Bronchial epithelial cell (primary cell): ENCODE measurements at places on chromosomes 1 and 21.
A peak's percentile ranks its signal among the peaks of the same experiment; 100 is the strongest.

- no peak for DNase-seq
Observed at GRCh38 chr1:233647636-233648035, 33.7 kb downstream of the KCNK1 start.

DNA sequence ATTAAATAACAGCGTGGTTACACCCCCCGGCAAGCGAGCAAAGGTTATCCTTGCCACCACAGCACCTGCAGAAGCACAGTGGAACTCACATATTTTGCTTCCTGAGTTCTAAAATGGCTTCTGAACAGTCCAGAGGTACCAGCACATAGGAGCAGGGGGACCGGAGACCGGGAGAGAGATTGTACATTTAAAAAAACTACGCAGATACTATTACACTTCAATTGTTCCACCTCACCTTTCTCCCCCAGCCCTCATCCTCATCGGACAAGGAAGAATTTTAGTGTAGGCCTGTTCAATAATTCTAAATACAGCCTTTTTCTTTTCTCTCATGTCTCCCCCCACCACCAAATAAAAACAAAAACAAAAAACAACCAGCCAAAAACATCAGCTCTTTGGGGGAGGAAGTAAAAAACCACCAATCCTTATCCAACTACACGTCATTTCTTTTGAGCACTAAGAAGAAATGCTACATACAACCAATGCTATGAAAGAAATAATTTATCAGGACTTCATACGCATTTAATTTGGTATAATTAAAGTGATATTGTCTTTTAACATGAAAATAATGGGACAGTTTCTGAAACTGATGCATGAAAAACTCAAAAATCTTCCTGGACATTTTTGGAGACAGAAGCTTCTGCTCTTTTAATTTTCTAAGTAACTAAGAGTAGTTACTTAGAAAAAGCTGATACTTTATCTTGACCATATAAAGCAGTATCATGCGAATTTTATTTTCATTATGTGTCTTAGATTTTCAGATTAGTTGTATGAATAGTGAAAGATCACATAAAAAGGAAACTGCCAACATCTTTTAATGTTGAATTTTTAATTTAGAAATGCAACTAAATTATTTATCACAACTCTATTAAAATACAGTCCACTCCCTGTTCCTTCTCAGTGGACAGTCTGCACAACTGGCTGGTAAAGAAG, 9.1 kb downstream of the CDKN2C start:
- no peak for DNase-seq

- no peak for DNase-seq
Observed at GRCh38 chr1:171985639-171986038, 144.3 kb downstream of the DNM3 start.

DNA sequence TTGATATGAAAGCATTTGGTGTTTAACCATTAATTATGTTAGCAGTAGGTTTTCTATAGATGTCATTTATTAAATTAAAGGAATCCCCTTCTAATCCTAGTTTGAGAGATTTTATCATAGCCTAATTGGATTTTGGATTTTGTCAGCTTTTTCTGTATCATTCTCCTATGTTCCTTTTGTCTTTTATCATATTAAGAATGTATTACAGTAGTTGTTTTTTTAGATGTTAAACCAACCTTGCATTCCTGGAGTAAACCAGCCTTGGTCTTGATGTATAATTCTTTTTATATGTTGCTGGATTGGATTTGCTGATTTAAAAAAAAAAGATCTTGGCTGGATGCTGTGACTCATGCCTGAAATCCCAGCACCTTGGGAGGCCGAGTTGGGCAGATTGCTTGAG, 5.6 kb downstream of the SETDB1 start:
- DNase-seq = peak; percentile 5

DNA sequence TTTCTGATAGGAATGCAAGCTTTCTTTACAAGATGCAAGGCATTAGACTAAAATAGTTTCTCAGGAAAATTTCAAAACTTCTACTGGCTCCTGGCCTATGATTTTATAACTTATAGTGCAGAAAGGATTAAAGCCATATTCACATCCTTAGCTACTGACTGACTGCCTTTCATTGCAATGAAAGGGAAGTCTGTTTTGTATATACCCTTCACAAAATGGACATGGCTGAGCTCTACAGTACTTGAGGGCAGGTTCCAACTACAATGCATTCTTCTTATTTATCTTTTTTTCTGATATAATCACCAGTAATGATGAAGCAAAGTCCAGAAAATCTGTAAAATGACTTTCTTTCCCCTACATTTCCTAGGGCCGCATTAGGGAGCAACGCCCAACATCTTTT, 100.5 kb upstream of the ESRRG start:
- no peak for DNase-seq

GRCh38 chr1:229798558-229798957, 172.5 kb downstream of the URB2 start:
- DNase-seq = no peak

DNA sequence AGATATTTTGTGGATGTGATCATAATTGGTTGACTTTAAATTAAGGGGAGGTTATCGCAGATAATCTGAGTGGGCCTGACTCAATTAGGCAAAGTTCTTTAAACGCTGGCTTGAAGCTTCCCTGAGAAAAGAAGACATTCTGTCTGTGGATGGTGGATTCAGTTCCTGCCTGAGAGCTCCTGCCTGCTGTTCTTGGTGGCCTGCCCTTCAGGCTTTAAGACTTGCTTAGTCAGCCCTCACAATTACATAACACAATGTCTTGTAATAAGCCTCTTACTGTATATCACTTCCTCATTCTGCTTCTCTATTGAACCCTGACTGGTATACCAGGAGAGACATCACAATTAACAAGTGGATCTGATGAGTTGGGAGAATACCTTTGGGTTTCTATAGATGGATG, 50.2 kb downstream of the KCNJ6 start:
- DNase-seq = peak; percentile 26

DNA sequence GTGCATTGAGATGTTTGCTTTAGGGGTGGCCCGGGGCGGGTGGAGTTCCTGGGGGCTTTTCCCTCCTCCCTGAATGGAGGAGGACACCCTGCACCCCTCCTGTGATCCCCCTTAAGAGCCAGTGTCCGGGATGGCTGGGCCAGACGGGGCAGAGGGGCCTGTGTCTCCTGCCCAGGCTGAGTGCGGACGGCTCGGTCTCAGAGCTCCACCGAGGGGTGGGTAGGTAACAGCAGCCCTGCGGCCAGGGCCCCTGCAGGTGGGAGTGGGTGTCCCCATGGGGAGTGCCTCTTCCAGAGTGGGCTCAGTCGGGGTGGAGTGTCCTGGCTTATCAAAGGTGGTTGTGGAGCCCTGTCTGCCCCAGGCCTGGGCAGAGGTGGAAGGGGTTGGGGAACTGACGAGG, 23.1 kb downstream of the TP73 start:
- DNase-seq = no peak

DNA sequence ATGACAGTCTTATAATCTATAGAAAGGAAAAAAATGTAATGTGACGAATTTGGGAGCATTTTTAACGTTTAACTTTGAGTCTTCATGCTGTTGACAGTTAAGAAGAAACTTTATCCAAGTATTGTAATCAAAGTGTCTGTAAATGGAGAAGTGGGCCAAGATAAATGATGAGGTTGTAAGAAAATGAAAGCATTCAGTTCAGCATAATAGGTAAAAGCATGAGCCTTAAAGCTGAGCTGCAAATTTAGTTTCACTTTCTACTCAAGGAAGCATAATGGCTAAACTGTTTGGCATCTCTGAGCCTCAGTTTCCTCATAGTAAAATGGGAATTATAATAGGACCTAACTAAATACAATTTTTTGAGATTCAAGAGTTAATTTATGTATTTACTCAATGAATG, 1554.8 kb downstream of the KCNT2 start:
- DNase-seq = no peak

- DNase-seq = peak; percentile 90
Observed at GRCh38 chr1:81670286-81670685, 130.4 kb upstream of the ADGRL2 start.
